ENCODE measurements at places on chromosomes 12 and 14.

GRCh38 chr12:3278681-3279414, 201.7 kb downstream of the TSPAN9 start:
- DNase-seq: no peak

DNA sequence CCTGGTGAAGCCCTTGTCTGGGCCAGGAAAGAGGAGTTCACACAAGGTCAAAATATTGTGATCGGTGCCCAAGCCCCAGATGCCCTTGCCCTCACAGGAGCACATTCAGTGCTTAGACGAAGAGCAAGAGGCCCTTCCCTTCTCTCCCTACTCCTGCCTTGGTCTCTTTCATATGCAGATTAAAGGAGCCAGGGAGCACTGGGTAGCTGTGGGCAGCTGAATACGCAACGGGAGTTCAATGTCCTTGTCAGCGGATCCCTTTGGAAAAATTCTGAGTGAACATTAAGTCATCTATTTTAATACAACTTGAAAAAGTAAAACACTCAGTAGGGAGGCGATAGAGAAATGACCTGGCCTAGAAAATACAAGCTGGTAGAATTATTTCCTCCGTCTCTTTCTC, 1489.4 kb downstream of the AACS start:
- DNase-seq: no peak

DNA sequence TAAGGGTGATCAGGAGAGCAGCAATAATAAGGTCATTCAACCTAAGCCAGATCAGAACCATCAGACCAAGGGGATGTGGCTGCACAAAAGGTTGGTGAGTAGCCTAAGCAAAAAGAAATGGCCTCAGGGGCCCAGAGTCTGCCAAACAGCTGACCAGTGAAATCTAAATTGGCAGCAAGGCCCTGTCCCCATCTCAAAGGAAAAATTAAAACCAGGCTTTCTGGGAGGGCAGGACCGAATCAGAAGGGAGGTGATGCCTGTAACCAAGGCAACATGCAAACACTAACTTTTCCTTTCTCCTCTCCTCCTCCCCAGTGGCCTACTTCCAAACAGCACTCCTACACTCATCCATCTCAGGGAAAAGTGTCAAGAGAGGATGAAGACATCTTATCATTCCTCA, 256.4 kb downstream of the NUAK1 start:
- peak; percentile 89 for DNase-seq

DNA sequence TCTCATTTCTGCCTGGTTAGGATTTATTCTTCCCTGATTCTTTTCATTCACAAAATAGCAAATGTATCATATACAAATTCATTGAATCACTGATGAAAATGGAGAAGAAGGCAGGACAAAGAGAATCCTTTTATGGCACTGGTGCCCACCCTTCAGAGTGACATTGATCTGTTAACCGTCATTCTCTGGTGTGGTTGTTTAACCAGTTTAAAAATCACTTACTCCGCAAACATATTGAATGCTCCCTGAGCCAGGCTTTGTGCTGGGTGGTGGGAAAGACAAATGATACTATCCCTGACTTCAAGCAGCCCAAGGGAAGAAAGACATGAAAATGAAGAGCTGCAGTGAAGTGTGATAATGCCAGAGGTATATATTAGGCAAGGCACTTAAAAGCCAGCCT, 187.5 kb upstream of the SLC38A2 start:
- DNase-seq: no peak

DNA sequence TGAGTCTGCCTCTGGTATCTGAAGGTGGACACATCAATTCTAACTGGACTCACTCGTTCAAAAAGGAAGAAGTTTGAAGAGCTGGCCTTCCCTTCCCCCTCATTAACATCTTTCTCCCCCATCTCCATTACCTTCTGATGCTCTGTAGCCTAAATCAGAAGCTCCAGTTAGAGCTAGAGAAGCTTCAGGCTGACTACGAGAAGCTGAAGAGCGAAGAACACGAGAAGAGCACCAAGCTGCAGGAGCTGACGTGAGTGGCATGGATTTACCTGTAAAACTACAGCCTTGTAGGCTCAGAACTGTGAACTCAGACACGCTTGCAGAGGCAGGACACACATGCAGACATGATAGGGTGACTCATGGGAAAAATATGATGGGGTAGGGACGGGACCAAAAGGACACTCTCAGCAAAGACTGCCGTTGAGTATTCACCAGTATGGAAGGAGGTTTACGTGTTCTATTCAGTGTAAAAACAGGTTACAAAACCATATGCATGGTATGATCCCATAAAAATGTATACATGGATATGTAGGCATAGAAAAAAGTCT, 14.3 kb upstream of the PIP4K2C start:
- no peak for DNase-seq

GRCh38 chr12:43893670-43894069, 57.8 kb downstream of the TMEM117 start:
- DNase-seq: peak; percentile 32

Measured in adipocyte (in vitro differentiated cells).